Left cardiac atrium (tissue), 4 donors: ENCODE measurements at places on chromosomes 2 and 18. TPM values are rescaled to one million over a fixed set of nuclear protein-coding genes. Genes with fewer than 3 reads are reported as not detected.

DNA sequence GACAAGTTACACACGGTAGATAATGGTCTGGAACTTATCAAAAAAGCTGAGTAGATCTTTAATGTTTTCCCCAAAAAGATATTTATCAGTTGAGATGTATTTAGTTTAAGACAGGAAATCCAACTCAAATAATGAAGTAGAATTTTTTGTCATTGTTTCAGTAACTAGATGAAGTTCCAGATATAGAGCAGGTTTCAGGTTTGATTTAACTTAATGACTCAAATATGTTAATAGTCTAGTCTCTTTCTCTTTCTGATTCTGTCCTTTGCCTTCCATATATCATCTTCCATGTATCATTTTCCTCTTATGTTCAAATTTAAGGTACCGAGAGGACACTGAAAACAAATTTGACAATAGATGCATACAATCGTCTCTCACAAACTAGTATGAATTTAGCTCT is 23.6 kb upstream of the DOCK10 start:
- DNase-seq = no peak

GRCh38 chr18:55998801-55999385 is 410.9 kb upstream of the TCF4 start:
- no peak for DNase-seq

HOXD9 gene
- 0.27 TPM for total RNA-seq

DNA sequence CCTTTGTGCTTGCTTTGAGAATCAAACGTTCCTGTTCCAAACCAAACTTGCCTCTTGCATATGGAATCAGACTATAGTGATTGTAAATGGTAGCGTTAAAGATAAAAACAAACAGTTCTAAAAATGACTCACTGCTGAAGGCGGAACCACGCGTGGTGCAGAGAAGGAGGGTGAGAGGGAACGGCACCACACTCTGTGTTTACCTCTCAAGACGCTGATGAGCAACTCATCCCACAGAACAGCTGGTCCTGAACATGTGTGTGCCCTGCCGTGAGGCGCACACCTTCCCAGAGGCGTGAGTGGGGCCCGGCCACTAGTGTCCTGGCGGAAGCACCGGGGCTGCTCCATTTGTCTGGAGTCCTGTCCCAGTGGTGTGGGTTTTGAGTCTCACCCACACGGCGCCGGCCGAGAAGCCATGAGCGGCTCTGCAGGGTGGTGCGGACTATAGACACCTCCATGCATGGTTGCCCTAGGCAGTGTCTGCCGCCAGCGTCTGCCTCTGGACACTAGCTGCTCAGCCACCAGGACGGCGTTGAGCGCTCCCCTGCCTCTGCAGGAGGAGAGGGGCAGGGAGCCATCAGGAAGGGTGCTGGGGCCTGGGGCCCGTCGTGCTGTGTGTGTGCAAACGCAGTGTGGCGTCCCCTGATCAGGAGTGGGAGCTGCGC is 52.1 kb downstream of the NFATC1 start:
- DNase-seq = no peak

GRCh38 chr2:126776255-126776654 is 120.3 kb downstream of the GYPC start:
- DNase-seq = no peak

KIF5C gene
- 1.1 TPM for total RNA-seq

- DNase-seq = no peak
Observed at GRCh38 chr2:98637401-98638147, 29.2 kb downstream of the UNC50 start.

NGEF gene
- 1.6 TPM for total RNA-seq

ZSCAN30 gene
- 19.1 TPM for total RNA-seq

GRCh38 chr2:127434515-127434914 is 16.3 kb downstream of the PROC start:
- no peak for DNase-seq

GRCh38 chr2:76867854-76868253 is 654.3 kb downstream of the LRRTM4 start:
- no peak for DNase-seq

TTC27 gene
- total RNA-seq = 12.3 TPM

GRCh38 chr2:140786585-140786984 is 1344.2 kb downstream of the LRP1B start:
- DNase-seq = no peak

- no peak for DNase-seq
Observed at GRCh38 chr18:79211844-79212243, 142.7 kb downstream of the ATP9B start.

DNA sequence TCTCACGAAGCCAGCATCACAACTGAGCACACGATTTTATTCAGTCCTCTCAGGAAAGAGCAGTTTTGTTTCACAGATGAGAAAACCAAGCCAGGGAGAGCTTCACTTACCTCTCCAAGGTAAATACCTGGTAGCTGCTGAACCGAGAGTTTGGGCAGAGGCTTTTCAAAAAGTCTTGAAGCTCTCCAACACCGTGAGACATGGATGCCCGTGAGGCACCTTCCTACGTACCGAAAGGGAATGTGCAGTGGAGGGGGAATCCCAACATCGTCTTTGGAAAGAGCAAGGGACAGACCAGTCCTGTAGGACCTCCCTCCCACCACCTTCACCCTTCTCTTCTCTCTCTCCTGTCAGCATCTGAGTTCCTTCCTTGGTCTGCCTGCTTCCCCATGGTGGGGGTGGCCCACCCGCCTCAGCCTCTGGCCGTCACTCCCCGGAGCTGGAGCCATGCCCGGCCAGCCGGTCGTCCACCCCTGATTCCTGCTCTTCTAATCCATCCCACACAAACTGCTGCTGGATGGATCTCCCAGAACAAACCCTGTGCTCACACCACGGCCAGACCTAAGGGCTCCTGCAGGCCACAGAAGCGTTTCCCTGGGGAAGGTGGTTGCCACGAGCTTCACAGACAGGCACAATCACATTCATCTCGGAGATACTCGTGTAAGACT is 97.3 kb upstream of the SNTG2 start:
- DNase-seq = no peak

EMILIN2 gene
- total RNA-seq = 12.2 TPM

XDH gene
- total RNA-seq = 0.16 TPM

DNA sequence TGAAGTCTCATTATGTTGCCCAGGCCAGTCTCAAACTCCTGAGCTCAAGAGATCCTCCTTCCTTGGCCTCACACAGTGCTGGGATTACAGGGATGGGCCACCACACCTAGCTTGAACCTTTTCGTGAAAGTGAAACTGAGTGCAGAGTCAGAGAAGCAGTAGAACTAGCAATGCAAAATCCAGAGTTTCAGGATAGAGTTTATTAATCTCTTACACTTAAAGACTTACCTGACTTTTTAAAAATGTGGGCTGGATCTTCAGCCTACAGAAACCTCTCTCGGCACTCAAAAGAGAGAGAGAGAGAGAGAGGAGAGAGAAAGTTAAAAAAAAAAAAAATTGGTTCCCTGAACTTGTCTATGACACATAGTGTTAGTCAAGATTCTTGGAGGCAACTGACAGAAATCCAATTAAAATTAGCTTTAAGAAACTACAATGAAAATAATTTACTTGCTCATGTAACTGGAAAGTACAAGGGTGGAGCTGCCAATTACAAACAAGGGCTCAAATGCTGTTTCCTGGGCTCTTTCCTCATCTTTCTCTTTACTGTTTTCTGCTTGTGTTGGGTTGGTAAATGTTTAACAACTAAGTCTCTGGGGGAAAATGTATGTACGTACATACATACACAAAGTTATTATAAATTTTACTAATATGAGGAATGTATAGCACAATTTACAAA is 98.1 kb upstream of the CERS6 start:
- no peak for DNase-seq

LBX2 gene
- 1.0 TPM for total RNA-seq

DNA sequence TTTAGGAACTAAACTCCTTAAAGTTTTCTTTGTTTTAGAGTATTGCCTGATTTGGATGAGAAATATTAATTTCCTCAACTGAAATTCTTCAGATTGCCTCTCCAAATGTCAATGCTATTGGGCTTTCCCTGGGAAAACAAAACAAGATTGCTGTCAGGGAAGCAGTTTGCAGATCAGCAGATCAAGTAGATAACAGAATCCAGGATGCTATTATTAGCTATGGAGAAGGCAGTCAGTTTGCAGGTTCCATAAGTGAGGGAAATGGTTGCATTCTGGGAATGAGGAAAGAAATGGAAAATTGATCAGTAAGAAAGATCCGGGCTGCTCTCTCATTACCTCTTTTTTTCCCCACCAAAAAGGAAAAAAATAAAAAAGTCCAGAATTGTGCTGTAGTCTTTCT is 11.0 kb downstream of the LINC00305 start:
- no peak for DNase-seq

DNA sequence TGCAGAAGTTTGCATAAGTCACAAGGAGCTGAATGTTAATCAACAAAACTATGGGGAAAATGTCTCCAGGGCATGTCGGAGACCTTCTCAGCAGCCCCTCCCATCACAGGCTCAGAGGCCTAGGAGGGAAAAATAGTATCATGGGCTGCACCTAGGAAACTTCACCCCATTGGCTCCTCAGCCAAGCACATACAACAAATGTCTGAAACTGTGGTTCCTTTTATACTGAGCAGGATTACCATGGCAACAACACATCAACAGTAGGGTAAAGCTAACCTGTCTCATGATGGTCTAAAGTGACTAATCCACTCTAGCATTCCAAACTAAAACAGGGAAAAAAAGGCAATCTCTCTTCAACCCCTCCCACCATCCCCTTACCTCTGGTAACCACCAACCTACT is 3.2 kb upstream of the NEMP2 start:
- no peak for DNase-seq

GRCh38 chr18:63421514-63421913 is 762 bp downstream of the VPS4B start:
- no peak for DNase-seq

KCNJ13 gene
- not detected for total RNA-seq

GRCh38 chr2:215447056-215447455 is 11.2 kb upstream of the FN1 start:
- DNase-seq = no peak

GRCh38 chr2:12265646-12266045 is 451.1 kb upstream of the TRIB2 start:
- no peak for DNase-seq

GRCh38 chr2:234976479-234977227 is 24.8 kb downstream of the SH3BP4 start:
- no peak for DNase-seq

DNA sequence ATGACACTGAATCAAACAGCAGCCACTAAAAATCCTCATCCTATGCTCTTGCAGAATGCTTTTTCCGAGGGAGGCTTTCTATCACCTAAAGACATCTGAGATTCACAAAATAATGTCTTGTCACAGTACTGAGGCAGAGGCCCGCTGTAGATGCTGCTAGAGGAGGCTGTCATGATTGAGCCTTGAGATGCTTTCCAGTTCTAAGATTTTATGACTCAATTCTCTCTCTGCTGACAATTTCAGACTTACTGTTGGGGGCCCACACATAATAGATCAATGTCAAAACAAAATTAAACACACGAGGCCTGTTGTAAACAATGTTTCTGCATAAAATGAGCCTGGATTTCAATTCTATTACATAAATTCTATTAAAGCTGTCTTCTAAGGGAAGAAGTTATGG is 132.7 kb upstream of the ARL4C start:
- DNase-seq = no peak

DNA sequence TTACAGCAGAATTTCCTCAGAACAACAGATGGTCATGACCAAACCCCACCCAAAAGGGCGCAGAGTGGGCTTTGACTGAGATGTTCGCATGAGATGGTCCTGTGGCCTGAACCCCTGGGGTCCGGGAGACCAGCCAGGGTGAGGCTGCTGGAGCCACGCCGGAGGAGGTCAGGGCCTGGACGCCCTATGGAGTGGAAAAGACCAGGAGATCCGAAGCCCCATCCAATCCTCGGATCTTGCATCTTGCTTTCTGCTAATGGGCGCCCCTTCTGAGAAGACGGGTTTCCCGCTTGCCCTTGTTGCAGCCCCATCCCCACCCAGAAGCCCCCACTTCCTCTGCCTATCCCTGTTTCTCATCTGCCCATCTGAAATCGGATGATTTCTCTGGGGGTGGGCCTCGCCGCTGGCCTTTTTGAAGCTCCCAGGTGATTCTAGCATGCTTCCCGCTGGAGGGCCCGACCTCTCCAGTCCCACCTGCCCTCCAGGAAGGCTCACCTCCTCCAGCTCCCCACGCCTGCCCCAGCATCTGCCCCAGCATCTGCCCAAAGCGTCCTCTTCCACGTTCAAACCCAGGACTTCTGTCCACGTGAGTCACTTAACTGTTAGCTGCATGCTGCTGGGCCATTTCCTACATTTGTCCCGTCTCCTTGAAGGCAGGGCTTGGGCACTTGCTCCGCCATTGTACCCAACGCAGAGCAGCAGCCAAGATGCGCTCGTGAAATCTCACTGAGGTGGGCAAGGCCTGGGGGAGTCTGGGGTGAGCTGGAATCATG is 4.3 kb upstream of the CNDP1 start:
- DNase-seq = no peak

GRCh38 chr2:95270541-95271081 is 3.6 kb upstream of the PROM2 start:
- DNase-seq = no peak

DNA sequence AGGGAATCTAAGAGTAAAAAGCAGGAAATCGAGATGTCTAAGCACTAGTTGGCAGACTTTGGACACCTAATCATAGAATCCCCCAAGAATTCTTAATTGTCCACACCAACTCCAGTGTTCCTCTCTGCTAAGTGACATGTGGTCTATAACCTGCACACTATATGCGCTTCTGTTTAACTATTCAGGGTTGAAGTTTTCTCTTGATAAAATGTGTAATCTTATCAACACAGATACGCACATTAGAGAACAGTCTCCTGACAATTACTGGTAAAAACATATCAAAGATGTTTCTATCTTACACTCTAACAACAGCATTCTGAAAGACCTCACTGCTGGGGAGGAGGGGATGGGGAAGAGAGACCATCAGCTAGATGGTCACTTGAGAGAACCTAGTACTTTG is 3.9 kb downstream of the ABCB11 start:
- DNase-seq = no peak

- no peak for DNase-seq
Observed at GRCh38 chr18:25332002-25332401, 20.0 kb downstream of the ZNF521 start.

- no peak for DNase-seq
Observed at GRCh38 chr2:222264791-222265320, 33.9 kb downstream of the PAX3 start.

LONRF2 gene
- 12.8 TPM for total RNA-seq

DNA sequence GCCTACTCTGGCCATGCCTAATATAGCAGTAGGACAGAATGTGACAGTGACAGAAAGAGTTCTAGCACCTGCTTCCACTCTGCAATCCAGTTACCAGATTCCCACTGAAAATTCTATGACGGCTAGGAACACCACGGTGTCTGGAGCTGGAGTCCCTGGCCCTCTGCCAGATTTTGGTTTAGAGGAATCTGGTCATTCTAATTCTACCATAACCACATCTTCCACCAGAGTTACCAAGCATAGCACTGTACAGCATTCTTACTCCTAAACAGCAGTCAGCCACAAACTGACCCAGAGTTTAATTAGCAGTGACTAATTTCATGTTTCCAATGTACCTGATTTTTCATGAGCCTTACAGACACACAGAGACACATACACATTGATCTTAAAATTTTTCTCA is 45.2 kb upstream of the TTR start:
- no peak for DNase-seq

MRPL30 gene
- 25.4 TPM for total RNA-seq

SEMA4C gene
- 24.8 TPM for total RNA-seq

- DNase-seq = peak; percentile 83
Observed at GRCh38 chr2:188291617-188292347, at the start of gene GULP1. GULP1 (plus strand) TSS chr2:188291874; CDS start chr2:188477703, 185,829 bp downstream.

ERICH2 gene
- 1.2 TPM for total RNA-seq
